ENCODE measurements at places on chromosomes 1 and 21.

DNA sequence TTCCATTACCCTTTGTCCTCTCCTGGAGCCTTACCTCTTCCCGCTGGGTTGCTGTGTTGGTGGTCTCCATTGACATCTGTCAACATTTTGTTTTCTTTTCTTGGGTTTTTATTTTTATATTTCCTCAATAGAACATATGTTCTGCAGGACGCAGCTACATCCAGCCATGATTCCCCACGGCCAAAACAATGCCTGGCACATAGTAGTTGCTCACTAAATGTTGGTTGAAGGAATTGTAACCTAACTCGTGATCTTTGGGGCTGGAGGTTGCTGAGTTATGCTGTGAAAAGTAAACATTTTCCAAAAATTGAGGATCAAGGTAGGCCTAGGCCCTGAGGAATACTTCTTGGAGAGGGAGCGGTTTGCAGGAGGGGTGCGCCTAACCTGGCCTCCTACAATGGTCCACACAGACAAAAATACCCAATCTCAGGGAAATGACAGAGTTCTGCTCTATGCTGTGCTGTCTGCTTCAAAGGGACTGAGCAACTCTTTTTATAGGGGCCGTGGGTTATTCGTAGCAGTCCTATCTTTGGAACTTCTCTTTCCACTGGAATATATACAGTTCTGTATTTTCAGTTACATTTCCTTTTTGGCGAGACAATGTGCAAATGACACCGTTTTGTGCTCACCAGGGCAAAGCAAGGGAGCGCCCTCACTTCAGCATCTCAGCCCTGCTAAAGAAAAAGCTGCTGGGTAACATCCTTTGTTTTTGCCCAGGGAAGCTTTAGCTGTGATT lies 1.4 kb downstream of the PDPN start:
- DNase-seq, result no peak

DNA sequence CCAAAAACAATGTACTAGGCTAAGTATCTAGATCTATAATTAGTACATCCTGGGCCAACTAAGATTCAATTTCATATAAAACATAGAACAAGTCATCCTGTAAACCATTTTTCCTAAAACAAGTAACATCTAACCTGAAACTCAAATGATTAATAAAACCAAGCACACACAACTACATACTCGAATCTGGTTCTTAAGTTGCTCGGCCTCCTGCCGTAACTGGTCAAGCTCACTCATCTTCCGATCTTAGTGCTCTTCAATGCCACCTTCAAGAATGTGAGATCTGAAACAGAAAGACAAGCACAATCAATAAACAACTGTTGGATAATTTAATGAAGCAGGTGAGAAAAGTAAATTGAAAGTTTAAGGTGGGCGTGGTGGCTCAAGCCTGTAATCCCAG lies 46.9 kb upstream of the NADK start:
- DNase-seq, result no peak

DNA sequence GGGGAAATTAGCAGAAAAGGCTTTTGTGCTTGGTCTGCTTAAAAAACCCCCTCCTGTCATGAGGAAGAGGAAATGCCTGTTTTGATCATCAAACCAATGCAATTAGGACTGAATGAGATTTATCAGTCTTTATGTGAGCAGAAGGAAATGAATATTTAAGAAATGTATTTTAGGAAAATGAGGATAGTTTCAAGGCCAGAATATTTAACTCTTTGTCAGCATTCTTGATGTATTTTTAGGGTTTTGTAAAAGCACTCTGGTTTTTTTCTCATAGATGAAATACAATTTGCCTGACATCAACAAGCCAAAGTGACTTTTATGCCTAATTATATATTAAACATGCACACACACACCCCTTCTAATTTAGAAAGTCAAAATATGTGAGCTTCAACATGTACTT lies 213.8 kb downstream of the GRIK1 start:
- no peak for DNase-seq

GRCh38 chr1:221302357-221302756 lies 423.1 kb downstream of the HLX start:
- no peak for DNase-seq

GRCh38 chr1:163063143-163063542 lies 6.0 kb upstream of the RGS4 start:
- no peak for DNase-seq

DNA sequence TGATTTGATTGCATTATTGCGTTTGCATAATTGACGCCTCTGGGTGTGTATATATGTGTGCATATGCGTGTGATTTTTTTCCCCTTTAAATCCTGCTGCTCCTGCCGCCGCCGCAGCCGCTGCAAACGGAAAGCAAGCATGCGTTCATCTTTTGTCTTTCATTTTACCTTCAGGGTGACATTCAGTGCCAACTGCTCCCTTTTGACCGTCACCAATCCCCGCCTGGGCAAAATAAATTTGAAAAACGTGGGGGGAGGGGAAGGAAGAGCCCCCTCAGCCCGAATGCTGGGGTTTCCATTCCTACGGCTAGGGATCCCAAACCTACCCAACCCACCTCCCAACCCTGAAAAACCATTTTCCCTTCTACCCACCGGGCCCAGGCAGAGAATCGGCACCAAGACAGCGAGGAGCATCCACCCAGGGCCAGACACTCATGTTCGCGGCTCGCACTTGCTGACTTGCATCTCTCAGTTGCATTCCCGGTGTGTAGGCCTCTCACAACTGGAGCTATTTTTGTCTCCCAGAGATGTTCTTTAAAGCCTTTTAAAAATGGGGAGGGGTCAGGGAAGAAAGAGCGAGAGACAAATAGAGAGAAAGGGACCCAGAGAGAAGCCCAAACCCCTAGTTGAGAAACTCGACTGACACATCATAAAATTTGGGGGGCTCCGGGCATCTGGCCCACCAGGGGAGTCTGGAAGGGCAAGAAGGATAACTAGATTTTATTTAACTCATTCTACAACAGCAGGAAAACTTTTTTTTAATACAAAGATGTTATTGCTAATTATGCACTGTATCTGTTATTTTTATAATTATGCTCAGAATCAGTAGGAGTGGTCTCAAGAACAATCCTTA lies 367.1 kb upstream of the ESRRG start:
- DNase-seq, result no peak

DNA sequence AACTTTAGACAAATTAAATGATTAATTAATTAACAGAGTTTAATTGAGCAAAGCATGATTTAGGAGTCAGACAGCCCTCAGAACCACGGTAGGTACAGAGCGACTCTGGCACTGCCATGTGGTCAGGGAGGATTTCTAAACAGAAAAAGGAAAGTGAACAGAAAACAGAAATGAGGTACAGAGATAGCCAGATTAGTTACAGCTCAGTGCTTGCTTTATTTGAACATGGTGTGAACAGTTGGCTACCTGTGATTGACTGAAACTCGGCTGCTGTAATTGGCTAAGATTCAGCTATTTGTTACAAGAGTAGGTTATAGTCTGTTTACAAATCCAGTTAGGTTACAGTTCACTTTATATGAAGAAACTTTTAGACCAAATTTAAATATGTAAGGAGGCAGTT lies 163.0 kb upstream of the TNR start:
- DNase-seq, result no peak

DNA sequence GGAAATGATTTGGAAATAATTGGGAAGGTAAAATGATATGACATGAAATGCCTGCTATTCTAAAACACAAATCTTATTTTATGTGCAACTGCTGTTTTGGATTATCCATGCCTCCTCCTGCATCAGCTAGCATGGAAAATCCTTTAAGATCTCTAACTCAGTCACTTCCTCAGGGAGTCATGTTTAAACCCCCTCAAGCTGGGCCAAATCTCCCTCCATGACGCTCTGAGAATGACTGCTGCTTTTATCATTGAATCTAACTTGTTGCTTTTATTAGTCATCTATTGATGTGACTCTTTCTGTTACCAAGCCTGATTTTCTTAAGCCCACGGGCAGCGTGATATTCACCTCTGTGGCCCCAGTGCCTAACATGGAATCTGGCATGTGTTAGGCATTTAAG lies 324.8 kb downstream of the DISC1 start:
- DNase-seq, result no peak

DNA sequence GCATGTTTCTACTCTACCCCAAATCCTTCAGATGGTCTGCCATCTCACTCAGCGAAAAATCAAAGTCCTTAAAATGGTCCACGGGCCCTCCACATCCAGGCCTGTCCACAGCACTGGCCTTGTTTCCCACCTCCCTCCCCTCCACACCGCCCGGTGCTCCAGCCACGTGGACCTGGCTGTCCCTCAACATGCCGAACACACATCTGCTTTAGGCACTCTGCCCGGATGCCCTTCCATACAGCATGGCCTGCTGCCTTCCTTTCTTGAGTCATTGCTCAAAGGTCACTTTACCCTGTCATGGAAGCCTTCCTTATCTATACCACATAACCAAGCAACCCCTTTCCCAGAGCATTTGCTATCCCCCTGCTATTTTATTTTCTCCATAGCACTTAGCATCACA lies 143.0 kb downstream of the DNM3 start:
- DNase-seq, result no peak

DNA sequence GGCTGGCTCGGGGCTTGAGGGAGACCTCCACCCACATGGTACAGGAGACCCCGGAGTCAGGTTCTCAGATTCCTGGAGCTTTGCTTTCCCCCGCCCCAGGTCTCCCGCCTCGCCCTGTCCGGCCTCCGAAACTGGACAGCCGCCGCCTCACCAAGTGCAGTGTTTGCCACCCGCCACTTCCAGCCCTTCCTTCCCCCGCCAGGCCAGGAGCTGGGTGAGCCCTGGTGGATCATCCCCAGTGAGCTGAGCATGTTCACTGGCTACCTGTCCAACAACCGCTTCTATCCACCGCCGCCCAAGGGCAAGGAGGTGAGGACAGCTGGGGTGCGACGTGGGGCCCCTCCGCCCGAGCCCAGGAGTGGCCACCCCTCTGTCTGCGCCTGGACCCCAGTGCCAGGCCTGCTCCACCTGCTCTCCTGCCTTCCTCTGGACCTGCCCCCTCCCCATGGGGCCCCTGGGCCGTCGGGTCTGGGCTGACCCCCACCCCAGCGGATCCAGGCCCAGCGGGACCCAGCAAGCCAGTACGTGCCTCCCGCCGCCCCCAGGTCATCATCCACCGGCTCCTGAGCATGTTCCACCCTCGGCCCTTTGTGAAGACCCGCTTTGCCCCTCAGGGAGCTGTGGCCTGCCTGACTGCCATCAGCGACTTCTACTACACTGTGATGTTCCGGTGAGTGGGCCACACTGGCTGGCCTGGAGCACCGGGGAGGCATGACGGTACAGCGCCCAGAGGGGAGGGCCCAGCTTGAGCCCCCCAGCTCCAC lies 8.7 kb downstream of the SELENON start:
- DNase-seq, result no peak

DNA sequence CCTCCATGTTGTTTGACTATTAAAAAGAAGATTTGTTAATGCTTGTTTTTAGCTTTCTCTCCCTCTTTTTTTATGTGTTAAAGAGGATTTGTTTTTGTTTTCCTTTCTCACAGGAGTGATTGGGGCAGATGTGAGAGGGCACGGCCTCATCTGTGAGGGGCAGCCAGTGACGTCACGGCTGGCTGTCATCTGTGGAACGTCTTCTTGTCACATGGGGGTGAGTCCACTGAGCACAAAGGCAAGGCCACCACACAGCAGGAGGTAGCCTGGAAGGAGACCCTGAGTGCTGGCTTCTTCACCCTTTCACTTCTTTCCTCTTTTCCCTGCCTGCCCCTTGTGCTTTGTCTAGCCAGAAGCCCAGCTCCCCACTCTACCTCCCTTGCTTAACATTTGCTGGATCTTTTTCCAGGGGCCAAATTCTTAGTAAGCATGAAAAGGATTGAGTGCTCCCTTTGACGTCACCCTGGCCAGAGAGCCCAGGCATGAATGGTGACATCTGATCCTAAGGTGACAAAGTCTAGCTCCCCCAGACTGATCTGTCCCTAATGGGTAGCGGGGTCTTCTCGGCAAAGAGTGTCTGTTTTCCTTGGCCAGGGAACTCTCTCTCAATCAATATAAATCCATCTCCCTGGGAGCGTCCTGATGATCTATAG lies 257.2 kb downstream of the FGGY start:
- no peak for DNase-seq

DNA sequence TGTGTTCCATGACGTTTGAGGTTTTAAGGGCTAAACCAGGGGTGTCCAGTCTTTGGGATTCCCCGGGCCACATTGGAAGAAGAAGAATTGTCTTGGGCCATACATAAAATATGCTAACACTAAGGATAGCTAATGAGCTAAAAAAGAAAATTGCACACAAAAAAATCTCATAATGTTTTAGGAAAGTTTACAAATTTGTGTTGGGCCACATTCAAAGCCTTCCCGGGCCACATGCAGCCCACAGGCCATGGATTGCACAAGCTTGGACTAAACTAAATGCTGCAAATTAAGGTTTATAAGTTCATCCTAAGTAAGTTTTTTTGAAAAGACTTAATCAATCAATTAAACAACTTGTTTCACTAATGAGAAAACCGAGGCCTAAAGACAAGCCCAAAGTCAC lies 21.9 kb downstream of the NIBAN1 start:
- DNase-seq, result no peak

DNA sequence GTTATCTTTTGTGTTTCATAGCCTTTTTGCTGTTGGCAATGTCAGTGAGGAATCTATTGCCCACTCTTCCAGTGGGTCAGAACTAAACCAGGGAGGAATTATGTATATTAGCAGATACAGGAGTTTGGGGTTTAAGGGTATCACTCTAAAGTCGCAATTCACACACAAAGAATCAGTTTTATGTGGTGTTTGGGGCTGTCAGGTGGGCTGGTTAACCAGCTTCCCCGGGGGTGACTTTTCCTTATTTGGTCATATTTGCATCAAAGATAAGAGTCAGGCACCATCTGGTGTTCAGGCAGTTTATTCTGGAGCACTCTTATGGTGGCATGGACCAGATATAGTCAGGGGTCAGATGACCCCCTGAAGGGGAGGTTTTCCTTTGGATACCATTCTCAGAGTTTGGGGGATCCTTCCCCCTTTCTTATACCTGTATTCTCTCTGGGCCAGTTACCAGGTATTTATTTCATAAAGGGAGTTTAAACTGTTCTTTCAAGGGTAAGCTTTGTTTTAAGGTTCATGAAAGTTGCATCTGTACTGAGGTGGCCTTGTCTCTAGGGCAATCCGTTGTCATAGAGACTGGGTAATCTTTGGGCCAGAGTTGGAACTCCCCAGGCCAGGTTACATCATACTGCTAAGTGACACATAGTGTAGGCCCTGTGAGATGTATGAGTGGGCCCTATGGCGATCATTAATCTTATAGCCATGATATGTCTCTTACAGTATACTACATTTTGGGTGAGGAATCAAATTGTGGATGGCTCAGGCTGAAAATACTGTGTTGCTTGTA lies 148.2 kb downstream of the RWDD3 start:
- DNase-seq, result no peak

DNA sequence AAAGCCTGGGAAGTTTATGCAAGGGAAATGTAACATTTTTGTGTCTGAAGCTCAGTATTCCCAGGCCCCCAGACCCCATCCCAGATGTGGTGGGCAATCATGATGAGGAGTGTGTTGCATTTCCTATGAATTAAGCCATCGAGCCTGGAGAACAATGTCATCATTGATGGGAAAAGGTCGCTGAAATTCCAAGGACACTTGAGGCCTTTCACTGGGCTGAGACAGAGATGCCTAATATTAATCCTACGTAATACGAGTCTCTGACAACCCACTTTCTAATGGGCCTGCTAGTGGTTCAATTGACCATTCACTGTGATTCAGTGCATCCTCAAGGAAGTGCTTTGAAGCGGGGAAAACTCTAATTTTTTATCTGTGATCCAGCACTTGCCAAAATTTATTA lies 291.6 kb downstream of the PLPP3 start:
- DNase-seq, result no peak

Data from effector memory CD8-positive, alpha-beta T cell (primary cell).